Retina (tissue), 1 donor: ENCODE measurements at places on chromosomes 1 and 21.

DNA sequence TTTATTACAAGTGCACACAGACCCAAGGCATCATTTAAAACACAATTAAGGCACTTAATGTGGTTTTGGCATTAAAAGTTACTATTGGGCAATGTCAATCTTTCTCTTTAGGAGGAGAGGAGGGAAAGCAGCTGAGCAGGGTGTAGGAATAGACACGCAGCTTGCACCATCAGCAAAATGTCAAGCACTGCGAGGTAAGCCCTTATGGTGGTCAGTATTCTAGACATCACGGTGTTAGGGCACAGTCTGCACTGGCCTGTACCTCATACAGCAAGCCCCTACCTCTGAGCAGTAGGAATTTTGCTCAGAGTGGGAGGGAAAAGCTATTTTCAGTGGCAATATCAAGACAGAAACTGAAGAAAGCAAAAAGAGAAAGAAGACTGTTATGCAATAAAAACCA, 62.0 kb upstream of the ESRRG start:
- no peak for DNase-seq

DNA sequence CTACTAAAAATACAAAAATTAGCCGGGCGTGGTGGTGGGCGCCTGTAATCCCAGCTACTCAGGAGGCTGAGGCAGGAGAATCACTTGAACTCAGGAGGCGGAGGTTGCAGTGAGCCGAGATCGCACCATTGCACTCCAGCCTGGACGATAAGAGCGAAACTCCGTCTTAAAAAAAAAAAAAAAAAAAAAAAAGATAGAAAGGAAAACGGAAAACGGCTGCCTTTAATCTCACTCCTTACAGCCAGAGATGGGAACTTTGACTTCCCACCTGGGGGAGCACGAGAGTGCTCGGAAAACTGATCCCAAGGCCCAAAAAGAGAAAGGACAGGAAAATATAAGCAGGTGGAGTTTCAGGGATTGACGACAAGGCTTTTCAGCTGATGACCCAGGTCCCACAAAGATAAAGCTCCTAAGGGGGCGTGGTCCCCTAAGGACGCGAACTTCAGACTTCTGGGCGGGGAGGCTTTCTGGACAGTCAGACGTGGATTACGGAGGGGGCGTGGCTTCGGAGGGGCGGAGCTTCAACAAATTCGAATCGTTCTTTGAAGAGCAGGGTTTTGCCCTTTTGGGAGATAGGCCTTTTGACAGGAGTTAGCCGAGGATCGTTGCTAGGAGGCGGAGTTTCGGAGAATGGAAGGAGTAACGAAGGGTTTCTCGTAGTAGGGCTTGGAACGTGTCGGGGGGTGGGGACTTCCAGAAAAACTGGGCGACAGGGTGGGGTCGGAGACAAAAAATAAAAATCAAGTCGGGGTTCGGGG, 958 bp upstream of the CKS1B start:
- peak; percentile 91 for DNase-seq

- peak; percentile 52 for DNase-seq
These were observed 91.6 kb upstream of the TTC39A start for GRCh38 chr1:51421964-51422363.

- peak; percentile 54 for DNase-seq
These were observed 7.3 kb upstream of the GNL2 start for GRCh38 chr1:37602750-37603694.

DNA sequence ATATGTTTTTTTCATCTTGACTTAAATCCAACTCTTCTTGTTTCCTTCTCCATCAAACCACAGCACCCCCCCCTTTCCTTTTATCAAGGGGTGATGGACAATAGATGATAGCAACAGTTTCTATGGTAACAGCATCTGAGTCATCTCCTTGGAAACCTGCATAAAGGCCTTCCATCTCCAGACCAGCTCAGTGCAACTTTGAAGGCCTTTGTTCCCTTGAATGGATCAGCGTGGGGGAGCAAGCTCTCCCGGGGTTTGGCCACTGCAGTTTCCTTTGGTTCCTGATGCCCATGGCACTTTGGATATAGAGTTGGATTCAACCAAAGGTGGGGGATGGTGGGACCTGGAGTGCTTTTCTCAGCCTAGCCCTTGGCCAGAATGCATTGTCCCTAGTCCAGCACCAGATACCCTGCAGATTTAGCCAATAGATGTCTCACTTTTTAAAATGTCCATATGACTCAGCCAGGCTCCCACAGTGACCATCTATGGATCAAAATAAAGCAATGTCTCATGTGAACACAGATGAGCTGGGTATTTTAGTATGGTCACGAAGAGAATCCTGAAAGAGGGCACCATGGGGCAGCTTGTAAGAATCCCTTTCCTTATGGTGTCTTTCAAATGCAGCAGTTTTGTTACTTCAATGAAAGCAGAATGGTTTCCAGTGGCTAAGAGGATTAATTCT, 127.7 kb downstream of the SPATA46 start:
- DNase-seq = peak; percentile 76

GRCh38 chr1:22611530-22611947, 24.9 kb upstream of the C1QA start:
- DNase-seq = peak; percentile 62

DNA sequence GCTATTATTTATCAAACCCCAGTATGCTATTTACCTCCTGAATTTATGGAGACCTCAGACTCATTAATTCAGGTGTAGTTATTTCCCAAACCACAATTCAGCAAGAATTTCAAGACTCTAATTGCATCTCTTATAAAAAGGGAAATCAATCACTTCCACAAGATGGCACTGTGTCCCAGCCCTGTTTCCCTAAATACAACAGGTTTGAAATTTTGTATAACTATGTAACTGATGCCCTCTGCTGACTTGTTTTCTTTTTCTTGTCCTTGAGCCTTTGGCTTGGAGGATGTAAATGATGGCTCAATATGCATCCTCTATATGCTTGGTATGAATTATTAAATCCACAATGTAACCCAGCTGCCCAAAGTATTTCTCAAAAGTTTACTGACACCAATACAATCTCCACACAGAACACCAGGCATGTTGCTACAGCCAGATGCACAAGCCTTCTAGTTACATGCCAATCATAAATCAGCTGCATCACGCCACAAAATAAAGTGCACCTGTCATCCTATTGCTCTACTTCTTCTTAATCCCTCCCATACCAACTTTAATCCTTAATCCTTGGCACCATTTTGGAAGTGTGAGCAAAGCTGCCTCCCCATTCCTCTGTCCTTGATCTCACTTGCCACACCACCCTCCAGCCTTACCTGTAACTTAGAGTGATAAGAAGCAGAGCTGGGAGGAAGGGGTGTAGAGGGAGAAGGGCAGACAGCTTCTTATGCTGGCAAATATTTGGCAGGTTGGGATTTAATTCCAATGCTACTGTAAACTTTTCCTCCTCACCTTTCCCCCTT, 9.0 kb downstream of the C1orf105 start:
- DNase-seq = no peak

DNA sequence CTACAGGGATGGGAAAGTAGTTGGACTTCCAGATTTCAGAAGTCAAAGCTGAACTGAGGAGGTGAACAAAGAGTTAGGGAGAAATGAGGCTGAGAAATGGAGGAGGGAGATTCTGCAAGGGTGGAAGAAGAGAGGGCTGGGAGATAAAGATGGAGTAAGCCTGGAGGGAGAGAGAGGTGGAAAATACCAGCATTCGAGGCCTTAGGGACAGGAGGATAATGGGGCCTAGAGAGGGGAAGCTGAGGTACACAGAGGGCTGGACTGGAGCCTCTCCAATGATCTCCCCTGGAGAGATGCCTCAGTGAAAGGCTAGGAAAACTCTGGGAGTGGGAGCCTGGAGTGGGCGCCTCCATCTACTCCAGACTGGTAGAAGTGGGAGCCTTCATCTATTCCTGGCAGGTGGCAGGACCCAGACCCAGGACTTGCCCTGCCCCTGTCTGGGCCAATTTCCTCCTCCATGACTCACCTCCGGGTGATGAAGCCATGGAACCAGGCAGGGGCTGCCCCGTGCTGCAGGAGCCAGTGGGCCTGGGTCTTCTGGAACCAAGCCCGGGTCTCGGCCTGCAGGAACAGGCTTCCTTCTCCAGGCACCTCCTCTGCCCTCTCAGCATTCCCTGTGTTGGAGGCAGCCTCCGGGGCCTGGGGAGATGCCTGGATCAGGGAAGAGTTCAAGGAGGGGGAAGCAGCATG, 1.9 kb downstream of the SH2D2A start:
- peak; percentile 27 for DNase-seq

DNA sequence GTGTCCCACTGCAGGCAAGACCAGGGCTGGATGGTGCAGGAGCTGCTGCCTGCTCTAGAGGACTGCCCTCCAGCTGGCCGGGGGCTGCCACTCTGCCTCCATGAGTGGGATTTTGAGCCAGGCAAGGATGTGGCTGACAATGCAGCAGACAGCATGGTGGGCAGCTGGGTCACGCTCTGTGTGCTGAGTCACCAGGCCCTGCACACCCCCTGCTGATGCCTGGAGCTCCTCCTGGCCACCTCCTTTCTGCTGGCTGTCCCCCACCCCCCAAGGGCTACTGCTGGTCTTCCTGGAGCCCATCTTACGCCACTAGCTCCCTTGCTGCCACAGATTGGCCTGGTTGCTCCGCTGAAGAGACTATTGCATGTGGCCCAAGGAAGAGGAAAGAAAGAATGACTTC, 3.9 kb upstream of the ZSCAN20 start:
- no peak for DNase-seq

DNA sequence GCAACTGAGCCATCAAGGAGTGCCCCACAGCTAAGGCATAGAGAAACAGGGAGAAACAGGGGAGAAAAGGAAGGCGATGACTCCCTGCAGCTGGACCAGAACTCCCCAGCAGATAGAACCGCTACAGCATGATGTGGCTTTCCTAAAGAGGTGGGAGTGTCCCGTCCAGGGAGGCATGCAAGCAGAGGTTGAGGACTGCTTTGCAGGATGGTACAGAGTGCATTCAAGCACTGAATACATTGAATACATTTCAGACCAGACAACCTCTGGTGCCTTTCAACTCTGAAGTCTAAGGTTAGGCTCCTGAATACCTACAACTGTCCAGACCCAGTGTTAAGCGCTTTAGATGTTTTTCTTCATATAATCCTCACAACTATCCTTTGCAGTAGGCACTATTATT, 13.3 kb downstream of the DLGAP3 start:
- DNase-seq = no peak

- DNase-seq = no peak
These were observed 125.4 kb upstream of the GPR52 start for GRCh38 chr1:174322202-174322862.

DNA sequence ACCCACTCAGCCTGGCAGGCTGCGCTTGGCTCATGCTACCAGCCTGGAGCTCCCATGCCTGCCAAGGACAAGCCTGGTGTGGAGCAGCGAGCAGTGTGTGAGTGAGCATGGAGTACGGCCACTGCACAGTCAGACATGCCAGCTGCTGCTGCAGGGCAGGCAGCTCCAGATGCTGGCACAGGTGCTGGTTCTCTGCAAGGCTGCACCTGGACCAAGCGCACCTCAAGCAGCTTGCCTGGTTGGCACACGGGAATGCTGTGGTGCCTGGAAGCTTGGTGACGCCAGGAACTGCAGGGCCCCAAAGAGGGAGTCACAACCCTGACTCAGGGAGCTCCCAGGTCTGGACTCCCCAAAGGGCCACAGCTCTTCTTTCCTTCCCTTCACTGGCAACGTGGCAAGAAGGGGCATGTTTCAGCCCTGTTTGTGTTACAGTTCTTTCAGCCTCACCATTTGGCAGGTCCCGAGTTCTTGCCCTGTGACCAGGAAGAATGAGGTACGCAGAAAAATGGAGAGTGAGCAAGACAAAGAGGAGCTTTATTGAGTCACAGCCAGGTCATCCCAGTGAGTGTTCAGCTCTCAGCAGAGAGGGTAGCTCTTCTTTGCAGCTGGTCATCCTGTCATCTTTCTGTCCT, 26.1 kb downstream of the ACOT7 start:
- no peak for DNase-seq

GRCh38 chr1:17826165-17826488, 71.0 kb downstream of the ACTL8 start:
- DNase-seq = peak; percentile 72

GRCh38 chr1:63746129-63746864, 27.5 kb upstream of the ROR1 start:
- peak; percentile 36 for DNase-seq

DNA sequence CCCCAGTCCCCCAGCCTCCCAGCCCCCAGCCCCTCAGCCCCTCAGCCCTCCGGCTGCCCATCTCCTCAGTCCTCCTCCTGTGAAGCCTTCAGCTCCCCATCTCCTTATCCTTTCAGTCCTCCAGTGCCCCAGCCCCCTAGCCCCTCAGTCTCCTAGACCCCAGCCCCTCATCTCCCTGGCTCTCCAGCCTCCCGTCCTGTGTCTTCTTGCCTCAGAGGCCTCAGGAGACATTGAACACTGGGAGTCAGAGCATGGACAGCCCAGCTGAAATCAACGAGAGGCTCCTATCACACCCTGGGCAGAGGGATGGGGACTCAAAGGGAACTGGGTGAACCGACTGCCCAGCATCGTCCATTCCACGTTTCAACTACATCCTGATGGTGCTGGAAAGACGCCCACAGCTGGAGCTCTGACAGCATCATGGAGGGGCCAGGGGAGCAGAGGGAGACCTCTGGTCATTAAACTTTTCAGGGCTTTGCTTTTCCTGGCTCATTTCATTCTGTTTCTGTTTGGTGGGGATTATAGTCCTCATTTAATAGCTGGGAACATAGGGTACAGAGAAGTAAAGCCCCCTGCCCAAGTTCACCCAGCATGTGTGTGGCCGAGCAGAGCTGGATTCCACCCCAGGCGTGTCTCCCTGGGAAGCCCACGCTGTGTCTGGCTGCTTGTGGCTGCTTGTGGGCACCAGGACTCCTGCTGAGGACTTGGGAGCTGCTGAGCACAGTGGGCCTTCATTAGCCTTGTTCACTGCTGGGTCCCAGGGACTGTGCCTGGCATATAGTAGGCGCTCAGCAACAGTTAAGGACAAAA, 396.7 kb downstream of the PTPRU start:
- no peak for DNase-seq

- no peak for DNase-seq
These were observed 38.1 kb downstream of the HHAT start for GRCh38 chr1:210366767-210367166.

- no peak for DNase-seq
These were observed 61.0 kb downstream of the ZBTB18 start for GRCh38 chr1:244112041-244112440.

DNA sequence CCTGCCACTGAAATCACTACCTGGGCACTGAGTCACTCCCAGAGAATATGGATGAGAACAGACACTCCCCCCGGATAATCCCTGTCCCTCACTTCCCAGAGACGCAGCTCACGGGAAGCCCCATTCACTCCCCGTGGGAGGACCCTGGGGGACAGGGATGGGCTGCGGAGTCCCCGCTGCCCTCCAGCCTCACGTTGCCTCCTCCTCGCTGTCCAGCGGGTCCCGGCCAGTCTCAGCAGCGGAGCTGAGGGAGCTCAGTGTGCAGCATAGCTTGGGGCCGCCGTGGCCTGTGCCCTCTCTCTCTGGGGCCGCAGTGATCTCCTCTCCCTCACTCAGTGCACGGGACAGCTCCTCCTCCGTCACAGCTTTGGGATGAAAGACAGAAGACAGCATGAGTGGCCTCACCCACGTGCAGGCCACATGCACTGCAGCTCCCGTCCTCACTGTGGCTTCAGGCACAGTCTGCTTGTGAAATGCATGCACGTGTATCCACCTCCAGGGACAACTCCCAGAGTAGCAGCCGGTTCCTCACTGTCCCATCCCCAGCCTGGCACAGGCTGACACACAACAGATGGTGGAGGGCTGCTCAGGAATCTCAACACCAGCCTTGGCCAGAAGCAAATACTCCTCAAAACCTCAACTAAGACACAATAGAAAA, 7.4 kb downstream of the CFAP410 start:
- DNase-seq = no peak
